ENCODE measurements at places on chromosomes 3 and 15. TPM values are rescaled to one million over a fixed set of nuclear protein-coding genes. Genes with fewer than 3 reads are reported as not detected.

GRCh38 chr3:171113716-171114115 lies 87.2 kb upstream of the SLC2A2 start:
- DNase-seq, result peak; percentile 15

- DNase-seq, result no peak
These were observed 582.9 kb upstream of the PPP2R3A start for GRCh38 chr3:135382621-135383020.

DNA sequence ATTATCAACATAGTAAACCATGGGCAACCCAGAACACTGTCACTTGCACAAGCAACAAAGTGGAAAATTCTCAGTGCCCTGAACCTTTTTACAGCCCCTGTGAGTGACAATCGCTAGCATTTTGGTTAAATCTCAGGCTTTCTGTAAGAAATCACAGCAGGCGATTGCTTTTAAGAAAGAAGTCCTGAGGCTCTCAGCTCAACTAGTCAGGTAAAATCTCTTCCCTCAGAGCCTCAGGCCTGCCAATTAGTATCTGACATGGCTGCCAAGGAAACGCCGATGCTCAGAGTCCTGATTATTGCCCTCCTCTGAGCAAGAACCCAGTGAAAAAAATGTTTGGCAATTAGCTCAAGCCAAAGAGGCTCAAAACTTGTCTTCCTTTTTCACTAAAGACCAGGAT lies 530.8 kb downstream of the DIPK2A start:
- DNase-seq, result no peak

CIB2 gene
- total RNA-seq, result 16.4 TPM

All from endothelial cell (in vitro differentiated cells).